ENCODE measurements at places on chromosomes 16 and 17.

GRCh38 chr16:80742331-80742730 lies 62.1 kb downstream of the CDYL2 start:
- DNase-seq = no peak

GRCh38 chr16:79795556-79795955 lies 195.0 kb upstream of the MAF start:
- DNase-seq = no peak

- no peak for DNase-seq
These were observed 77.5 kb upstream of the CNTNAP4 start for GRCh38 chr16:76199681-76200220.

- no peak for DNase-seq
These were observed 2.0 kb upstream of the GLG1 start for GRCh38 chr16:74608944-74609343.

Measured in activated T-cell treated with anti-CD3 and anti-CD28 coated beads, Interleukin-2, amount 50 U/mL, for 48 hours (primary cell).